Right ventricle myocardium superior (tissue), 1 donor: ENCODE measurements at places on chromosomes 4 and X. TPM values are rescaled to one million over a fixed set of nuclear protein-coding genes. Genes with fewer than 3 reads are reported as not detected.

The IQSEC2 gene
- total RNA-seq, result 10.5 TPM

The APELA gene
- not detected for total RNA-seq

The MAGEA3 gene
- total RNA-seq, result not detected

The CLTRN gene
- total RNA-seq, result 0.94 TPM

The TEX13D gene
- not detected for total RNA-seq
